ENCODE measurements at places on chromosomes 1 and 21.

DNA sequence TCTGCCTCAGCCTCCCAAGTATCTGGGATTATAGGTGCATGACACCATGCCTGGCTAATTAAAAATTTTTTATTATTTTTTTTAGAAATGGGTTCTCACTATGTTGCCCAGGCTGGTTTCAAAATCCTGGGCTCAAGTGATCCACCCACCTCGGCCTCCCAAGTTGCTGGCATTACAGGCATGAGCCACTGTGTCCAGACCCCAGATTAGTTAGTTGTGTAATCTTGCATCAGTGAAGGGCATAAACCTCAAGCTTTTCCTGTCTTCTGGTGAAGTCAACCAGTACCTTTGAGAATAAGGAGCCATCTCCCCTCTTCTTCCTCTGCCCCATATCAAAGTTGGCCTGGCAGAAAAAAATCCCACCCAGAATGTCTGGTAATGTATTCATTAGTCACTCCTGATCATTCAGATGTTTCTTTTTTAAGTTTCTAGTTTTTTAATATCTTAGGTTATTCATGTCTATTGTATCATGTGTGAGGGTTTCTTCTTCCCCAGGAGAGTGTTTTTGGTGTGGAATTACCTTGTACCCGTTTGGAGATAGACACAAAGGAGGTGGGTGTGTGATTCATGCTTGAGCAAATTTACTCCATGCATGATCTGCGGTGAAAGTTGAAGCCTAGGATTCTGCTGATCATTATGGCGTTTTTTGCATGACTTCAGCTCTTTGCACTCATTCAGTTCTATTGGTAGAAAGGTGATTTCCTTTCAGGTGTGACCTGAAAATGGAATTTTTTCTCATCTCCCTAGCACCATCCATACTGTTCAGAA is 144.0 kb downstream of the FMN2 start:
- no peak for DNase-seq

- DNase-seq: no peak
Measured at GRCh38 chr1:209729436-209729835, 24.8 kb downstream of the HSD11B1 start.

DNA sequence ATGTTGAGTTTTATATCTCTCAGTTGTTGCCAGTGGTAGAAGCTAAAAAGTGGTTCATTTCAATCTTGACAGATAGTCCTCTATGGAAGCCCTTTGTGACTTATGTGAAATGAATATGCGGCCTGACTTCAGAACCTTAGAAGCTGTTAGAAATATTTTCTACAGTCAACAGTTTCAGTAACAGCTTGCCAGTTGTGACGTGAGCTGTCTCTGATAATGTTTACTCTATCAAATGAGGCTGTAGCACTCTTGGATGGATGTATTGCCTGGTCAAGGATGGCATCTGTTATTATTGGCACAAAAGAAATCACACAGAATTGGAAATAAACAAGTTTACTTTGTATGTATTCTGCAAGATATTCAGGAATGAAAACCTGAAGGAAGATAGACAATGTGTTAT is 31.9 kb downstream of the SNX7 start:
- DNase-seq: no peak

DNA sequence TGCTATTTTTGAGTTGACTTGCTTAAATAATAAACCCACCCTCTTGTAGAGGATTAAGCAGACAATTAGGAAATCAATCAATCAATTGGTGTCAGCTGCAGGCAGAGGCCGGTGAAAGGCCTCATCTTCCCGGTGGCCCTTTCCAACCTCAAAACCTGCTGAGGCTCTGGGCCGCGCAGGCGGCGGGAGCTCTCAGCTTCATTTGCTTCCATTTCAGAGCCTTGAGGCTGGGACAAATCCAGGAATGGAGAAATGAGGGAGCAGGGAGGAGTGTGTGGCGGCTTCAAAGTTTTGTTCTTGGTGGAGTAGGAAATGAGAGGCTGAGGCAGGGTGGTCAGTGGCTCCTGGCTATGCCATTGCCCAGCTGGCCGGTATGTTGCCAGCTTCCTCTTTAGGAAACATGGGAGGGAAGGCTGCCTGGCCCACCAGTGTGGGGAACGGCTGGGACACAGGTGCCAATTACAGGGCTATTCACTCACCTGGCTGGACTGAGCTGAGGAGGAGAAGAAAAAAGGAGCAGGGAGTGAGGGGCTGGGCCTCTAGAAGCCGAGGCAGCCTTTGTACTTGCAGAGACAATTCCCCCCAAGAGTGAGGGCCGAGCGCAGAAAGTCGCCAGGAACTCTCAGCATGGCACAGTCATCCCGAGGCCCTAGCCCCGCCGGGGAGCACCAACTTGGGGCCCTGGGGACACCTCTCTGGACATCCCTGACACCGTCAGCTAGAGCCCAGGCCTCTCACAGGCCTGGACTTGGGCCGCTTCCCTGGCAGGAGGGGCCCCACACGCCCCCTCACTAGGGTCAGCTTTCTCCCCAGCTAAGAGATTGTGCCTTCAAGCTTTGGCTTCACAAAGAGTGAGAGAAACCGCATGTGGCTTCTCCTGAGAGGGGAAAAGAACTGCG is 4.4 kb downstream of the POU3F1 start:
- DNase-seq: no peak

- no peak for DNase-seq
Measured at GRCh38 chr1:178161516-178161915, 67.6 kb downstream of the RASAL2 start.

GRCh38 chr1:230054092-230054749 is 12.8 kb upstream of the GALNT2 start:
- DNase-seq: no peak

- DNase-seq: no peak
Measured at GRCh38 chr1:87542697-87543096, 214.0 kb downstream of the LMO4 start.

GRCh38 chr1:75985827-75986226 is 53.6 kb upstream of the ASB17 start:
- no peak for DNase-seq

- DNase-seq: no peak
Measured at GRCh38 chr21:37560385-37560784, 193.8 kb downstream of the DYRK1A start.

DNA sequence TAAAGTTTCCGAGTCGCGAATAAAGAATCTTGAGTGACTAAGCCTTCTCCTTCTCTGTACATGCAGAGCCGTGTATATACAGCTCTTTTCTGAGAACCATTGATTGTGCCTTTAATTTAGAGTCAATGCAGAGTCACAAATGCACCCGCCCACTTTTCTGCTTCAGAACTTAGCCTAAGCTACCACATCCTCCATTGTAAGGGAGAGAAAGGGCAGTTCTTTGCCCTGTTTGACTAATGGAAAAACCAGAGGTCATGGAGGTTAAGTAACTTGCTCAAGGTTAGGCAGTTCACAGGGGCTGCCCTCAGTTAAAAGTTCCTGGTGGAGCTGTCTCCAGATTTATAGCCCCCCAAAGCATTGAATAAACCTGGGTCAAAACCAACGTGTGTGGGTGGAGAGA is 139.6 kb downstream of the TOMM20 start:
- DNase-seq: no peak

DNA sequence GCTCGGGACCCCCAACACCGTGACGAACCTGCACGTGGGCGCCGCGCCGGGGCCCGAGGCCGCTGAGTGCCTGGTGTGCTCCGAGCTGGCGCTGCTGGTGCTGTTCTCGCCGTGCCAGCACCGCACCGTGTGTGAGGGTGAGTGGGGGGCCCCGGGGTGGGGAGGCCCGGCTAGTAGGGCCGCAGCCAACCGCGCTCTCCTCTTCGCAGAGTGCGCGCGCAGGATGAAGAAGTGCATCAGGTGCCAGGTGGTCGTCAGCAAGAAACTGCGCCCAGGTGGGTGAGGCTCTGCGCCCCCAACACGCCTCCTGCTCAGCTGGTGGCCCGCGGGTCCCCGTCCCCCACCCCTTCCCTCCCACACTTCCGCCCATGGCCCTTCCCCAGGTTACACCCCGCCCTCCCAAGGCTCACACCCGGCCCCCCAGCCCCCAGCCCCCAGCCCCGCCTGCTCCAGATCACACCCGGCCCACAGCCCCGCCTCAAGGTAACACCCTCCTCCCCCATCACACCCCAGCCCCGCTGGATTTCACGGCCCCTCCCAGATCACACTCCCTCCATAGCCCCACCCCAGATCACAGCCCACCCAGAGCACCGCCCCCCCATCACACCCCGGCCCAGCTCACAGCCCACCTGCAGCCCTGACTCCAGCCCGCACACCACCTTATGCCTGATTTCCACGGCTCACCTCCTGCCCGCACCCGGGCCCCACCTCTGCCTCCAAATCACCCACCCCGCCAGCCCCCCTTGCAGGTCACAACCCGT is 2.4 kb upstream of the MMP23B start:
- DNase-seq: peak; percentile 44

- DNase-seq: no peak
Measured at GRCh38 chr1:196317535-196318522, 290.4 kb downstream of the KCNT2 start.

- DNase-seq: no peak
Measured at GRCh38 chr1:241163363-241163762, 193.6 kb downstream of the RGS7 start.

GRCh38 chr21:25836396-25836795 is 101.6 kb downstream of the GABPA start:
- DNase-seq: no peak

GRCh38 chr1:93448292-93448982 is 519 bp downstream of the FNBP1L start:
- no peak for DNase-seq

DNA sequence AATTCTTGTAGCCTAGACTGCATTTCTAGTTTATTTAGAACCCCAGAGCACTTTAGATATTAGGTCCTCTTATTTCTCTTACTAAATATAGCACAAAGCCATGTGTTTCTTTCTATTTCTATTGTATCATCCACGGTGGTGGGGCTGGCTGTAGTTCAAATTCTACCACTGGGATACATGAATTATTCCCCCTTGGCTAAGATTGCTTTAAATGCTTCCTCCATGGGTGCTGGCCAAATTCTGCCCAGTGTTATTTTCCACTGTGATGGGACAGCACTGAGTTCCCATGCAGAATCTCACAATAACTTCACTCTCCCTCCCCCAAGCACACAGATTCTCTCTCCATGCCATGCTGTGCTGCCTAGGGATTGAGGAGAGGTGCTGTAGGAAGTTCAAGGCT is 41.5 kb upstream of the GBP6 start:
- no peak for DNase-seq

DNA sequence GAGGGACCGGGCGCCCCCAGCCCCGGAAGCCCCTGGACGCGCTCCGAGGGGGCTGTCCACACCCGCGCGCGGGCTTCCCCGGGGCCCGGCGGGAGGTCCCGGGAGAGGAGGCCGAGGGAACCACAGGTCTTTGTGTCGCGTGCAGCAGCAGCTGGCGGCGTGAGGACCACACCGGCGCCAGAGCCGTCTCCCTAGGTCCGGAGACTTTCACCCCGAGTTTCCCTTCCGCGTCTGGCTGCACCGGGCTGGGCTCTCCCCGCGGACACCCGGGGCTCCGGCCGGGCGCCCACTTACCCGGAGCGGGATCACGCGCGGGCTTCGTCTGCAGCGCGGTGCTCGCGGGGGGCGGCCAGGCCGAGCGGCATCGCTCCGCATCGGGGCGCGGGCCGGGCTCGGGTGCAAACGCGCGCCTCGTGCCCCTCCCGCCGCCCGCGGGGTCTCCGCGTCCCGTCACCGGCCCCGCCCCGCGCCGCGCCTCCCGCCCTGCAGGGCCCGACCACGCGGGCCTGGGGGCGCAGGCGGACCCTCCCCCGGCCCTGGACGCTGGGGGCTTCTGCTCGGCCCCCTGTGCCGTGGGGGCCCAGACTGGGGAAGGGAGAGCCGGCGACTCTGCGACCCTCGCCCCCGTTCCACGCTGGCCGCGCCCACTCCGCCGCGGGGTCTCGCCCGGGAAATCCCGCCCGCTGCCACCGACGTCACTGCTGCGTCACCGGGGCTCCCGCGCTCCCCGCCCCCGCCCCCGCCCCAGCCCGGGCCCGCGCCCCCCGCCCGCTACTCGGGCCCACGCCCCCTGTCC is at the start of gene GNG4:
Gene GNG4 (minus strand): TSS at position 417 of the 796 bp plus-strand sequence. CDS start 65,946 bp downstream, outside the sequence.
- DNase-seq: no peak

- no peak for DNase-seq
Measured at GRCh38 chr1:87334351-87335174, 5.9 kb downstream of the LMO4 start.

DNA sequence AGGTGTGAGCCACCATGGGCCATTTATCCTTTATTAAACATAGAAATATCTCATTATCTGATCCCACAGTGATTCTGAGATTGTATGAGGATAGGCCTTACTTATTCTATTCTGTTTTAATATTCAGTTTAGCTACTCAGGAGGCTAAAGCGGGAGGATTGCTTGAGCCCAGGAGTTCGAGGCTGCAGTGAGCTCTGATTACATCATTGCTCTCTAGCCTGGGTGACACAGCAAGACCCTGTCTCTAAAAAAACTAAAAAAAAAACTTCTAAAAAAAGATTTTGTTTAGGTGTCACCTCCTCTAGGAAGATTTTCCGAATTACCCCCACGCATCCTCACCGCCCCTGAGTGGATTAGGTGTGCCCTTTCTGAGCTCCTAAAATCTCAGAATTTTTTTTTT is 14.3 kb upstream of the HNRNPU start:
- DNase-seq: no peak

- DNase-seq: no peak
Measured at GRCh38 chr1:51203874-51204245, 32.2 kb upstream of the RNF11 start.

DNA sequence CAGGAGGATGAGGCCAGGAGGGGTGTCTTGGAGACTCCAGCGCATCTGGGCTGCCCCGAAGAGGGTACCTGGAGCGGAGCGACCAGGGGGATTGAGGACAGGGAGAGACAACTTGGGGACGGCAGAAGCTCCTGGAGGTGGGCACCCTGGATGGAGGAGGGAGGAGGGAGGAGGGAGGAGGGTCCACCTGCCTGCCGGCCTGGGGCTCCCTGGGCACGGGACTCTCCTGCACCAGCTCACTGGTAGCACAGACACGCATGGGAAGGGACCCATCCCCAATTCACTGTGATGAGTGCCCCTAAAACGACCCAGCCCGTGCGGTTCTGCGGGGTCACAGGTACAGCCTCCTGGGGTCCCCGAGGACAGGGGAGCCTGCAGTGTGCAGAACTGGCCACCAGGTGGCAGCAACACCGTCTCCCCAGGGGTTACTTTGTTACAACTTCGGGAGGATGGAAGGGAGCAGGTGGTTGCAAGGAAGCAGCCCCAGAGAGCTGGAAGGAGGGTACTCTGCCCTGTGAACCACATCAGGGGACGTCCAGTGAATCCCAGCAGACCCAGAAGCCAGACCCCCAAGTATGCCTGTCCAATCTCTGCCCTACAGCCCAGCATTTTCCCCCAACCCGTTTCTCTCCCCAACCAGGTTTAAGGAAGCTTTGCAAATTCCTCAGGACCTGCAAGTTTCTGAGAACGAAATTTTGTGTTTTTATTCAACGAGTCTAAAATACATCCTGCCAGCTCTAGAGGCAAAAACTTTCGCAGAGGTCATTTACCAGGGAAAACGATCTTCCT is 482.4 kb downstream of the NPHP4 start:
- DNase-seq: peak; percentile 44
